ENCODE measurements at places on chromosomes 5 and 9.
A peak's percentile ranks its signal among the peaks of the same experiment; 100 is the strongest.

- no peak for DNase-seq
Measured at GRCh38 chr9:117596678-117597077, 107.5 kb upstream of the TLR4 start.

GRCh38 chr5:51881901-51882300 is 498.7 kb downstream of the ISL1 start:
- no peak for DNase-seq

GRCh38 chr5:132142459-132142858 is 68.9 kb downstream of the CSF2 start:
- DNase-seq = no peak

DNA sequence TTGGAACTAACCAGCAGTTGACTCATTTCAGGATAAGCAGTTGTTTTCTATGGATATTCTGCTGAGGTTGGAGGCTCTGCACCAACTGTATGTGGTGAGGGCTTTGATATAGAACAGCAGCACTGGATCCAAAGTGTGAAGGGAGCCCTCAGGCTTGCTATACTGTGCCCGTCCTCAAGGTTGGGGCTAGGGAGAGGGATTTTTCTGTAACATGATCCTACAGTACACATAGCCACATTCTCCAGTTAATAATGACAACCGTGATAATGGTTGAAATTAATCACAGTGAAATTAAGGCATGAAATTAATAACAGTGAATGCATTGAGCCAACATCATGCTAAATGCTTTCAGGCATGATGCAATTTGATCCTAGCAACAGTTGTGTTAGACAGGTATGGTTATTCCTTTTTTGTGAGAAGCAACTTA is 36.7 kb downstream of the ARHGAP26 start:
- DNase-seq = no peak

DNA sequence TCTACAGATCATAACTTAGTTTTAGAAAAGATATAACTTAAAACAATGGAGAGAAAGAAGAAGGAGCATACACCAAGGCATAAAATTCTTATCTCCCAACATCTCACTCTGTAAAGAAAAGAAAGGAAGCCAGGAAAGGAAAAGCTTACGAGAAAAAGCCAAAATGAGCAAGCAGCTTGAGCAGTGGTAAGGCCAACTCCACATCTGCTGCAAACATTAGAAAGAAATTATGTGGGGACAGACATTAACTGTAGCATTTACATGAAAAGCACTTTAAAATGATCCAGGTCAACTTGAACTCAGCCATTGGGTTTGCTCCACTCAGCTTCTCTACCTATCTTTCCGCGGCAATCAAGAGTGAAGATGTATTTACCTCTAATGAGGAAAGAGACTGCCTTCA is 176.9 kb downstream of the BNC2 start:
- no peak for DNase-seq

- DNase-seq = no peak
Measured at GRCh38 chr5:173355561-173355960, 27.3 kb upstream of the STC2 start.

GRCh38 chr5:149794487-149794971 is 64.4 kb downstream of the PPARGC1B start:
- no peak for DNase-seq

- DNase-seq = peak; percentile 93
Measured at GRCh38 chr9:91992461-91993041, 42.5 kb upstream of the ROR2 start.

All from fibroblast of upper back skin (primary cell).